ENCODE measurements at places on chromosomes 13 and 19.

- DNase-seq: peak; percentile 80
Measured at GRCh38 chr13:45393941-45394570, 24.1 kb downstream of the SLC25A30 start.

- no peak for DNase-seq
Measured at GRCh38 chr13:112783978-112784371, 94.1 kb downstream of the ATP11A start.

DNA sequence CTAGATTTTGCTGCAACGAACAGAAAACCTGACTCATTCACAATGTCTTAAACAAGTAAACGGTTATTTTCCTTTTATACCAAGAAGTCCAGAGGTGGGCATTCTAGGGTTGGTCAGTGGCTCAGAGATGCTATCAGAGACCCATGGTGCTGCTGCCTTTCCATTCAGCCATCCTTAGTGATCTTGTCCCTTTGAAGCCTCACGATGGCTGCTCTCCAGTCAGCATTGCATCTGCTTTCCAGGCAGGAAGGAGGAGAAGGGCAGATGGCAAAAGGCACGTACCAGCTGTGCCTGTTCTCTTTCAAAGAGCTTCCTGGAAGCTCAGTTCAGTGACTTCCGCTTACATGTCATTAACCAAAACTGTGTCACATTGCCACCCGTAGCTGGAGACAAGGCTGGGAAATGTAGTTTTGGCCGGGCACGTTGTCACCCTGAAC lies 30.1 kb downstream of the WDFY2 start:
- DNase-seq: peak; percentile 64

GRCh38 chr13:29917650-29918049 lies 67.2 kb upstream of the UBL3 start:
- DNase-seq: no peak

DNA sequence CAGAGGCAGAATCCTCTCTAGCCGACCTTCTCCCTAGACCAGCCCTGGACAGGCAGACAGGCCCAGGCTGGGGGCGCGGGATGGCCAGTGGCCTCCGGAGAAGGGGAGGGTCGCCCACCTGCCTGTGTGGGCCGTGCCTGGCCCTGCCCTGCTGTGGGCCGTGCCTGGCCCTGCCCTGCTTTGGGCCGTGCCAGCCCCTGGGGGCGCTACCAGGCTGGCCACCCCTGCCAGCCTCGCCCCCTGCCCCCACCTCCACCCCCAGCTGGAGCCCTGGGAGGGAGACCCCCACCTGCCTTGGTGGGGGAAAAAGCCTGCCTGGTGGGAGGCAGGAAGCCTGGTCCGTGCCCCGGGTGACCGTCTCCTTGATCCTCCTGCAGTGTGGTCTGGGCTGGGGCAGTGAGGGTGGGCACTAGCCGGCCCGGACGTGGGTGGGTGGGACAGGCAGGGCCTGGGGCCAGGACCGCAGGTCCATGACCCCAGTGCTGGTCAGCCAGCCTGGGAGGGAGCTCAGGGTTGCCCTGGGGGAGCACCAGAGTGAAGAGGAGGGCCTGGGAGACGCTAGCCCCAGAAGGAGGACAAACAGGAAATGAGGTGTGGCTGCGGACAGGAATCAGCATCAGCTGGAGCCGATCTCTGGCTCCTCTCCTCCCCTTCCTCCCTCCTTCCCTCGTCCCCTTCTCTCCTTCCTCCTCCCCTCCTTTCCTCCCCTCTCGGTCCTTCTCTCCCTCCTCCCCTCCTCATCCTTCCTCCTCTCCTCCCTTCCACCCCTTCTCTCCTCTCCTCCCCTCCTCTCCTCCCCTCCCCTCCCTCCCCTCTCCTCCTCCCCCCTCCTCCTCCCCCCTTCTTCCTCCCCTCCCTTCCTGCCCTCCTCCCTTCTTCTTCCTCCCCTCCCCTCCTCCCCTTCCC lies 5.1 kb upstream of the MKNK2 start:
- peak; percentile 71 for DNase-seq

GRCh38 chr19:55649268-55650125 lies 1.5 kb downstream of the CCDC106 start:
- DNase-seq: no peak

DNA sequence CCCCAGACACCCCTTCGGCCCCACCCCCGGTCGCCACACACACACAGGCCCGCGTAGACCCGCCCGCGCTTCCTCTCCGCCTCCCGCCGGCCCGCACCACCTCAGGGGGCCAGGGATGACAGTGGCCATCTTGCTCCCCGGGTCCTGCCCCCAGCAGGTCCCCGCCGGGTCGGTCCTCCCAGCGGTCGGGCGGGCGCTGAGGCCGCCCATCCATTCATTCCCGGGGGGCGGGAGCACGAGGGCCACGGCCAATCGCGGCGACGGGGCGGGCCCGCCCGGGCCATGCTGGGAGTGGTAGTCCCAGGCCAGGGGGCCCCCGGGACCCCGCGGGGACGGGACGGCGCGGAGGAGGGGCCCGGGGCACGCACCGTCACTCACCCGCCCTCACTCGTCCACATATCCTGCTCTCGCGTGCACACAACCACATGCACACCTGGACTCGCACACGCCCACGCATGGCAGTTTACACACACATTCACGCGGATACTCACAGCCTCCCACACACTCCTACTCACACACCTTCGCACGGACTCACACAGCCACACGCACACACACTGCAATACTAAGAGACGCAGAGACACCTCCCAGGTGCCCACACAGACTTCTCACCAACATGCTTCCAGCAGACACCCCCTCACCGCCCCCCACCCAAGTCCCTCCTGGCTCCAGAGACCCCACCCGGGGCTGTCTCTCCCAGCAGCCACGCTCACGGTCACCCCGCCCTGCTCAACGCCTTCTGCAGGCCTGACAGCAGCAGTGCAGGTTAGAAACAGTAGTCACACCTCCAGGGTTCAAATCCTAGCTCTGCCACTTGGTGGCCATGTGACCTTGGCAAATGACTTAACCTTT lies at the start of gene DPF1:
Gene DPF1, minus strand, starts transcription at position 209 of the 849 bp plus-strand sequence. Its CDS starts 80 bp downstream, at position 129.
- DNase-seq: peak; percentile 88

DNA sequence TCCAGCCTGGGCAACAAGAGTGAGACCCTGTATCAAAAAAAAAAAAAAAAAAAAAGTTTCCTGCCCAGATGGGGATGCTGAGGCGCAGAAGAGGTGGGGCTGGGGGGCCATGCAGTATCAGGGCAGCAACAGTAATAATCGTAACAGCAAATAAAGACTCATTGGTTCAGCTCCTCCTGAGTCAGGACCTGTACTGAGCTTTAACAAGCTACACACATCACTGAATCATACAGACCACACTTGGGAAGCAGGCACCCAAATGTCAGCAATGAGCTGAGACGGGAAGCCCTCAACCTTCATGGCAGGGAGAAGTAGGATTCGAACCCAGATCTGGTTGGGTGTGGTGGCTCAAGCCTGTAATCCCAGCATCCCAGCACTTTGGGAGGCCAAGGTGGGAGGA lies 10.6 kb upstream of the DPF1 start:
- DNase-seq: no peak

DNA sequence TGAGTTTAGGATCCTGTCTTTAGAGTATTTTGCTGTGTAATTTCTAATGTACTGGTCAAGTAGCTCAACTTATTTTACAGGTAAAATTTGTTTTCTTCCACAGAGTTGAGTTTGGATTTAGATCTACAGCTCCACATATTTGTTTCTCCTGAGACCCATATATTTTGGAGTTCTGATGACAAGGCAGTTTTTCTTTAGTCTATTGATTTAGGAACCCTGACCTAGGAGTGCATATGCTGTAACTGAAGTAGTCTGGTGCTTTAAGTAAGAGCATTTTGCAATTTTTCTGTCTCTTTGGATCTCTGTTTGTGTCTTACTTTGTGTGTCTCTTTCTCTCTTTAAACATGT lies 19.5 kb upstream of the SPRY2 start:
- no peak for DNase-seq

Data from hematopoietic multipotent progenitor cell treated with erythropoietin and hydrocortisone succinate and interleukin-3 and kit ligand, for 4 days (in vitro differentiated cells).